AG20443 (cell line): ENCODE measurements at places on chromosomes 11 and 22.

DNA sequence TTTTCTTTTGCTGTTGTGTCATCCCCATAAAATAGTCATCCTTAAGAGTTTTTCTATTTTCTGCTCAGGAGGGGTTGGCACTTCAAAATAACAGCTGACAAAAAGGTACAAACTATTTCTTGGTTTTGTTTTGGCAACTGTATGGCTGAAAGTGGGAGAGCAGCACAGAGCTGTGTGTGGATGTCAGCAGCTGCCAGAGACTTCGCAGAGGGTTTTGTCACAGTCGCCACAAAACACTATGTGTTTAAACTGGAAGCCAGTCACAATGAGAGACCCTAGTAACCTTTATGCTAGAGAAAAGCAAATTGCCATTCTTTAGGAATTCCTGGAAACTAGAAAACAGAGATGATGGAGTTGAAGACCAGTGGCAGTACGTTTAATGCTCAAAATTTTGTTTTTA lies 189.6 kb upstream of the CCDC90B start:
- DNase-seq = no peak

- DNase-seq = no peak
Measured at GRCh38 chr11:81744336-81745116, 989.1 kb downstream of the FAM181B start.

GRCh38 chr11:6876914-6877313 lies 489 bp downstream of the OR10A4 start:
- DNase-seq = no peak

- DNase-seq = no peak
Measured at GRCh38 chr11:104792861-104793260, 105.4 kb downstream of the CASP12 start.

DNA sequence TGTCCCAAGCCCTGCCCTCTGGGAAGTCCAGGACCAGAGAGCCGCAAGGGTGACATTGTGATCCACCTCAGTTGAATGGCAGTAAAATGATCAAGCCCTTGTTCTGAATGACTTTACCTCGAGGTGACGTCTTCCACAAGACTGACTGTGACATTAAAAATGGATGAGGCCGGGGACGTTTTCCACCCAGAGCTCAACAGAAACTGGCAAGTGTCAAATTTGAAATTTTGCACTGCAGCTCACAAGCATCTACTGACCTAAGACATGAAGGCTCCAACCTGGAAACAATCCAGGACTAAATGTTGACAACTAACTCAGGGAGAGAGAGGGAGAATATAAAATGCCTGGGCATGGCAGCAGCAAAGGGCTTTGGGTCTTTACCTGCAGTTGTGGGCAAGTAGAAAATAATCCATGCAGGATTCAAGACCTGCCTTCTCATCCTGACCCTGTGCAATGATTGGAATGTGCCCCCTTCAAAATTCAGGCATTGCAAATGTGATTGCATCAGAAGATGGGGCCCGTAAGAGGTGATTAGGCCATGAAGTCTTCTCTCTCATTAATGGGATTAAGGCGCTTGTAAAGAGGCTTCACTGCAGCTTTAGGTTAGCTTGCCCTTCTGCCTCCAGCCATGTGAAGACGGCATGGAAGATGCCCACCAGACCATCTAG lies 33.6 kb upstream of the CLMP start:
- DNase-seq = no peak

GRCh38 chr11:126102436-126102981 lies 39.8 kb upstream of the CDON start:
- DNase-seq = peak; percentile 79

GRCh38 chr11:24406389-24406788 lies 90.5 kb upstream of the LUZP2 start:
- no peak for DNase-seq

- DNase-seq = peak; percentile 67
Measured at GRCh38 chr11:73653996-73654395, 7.6 kb downstream of the PLEKHB1 start.

DNA sequence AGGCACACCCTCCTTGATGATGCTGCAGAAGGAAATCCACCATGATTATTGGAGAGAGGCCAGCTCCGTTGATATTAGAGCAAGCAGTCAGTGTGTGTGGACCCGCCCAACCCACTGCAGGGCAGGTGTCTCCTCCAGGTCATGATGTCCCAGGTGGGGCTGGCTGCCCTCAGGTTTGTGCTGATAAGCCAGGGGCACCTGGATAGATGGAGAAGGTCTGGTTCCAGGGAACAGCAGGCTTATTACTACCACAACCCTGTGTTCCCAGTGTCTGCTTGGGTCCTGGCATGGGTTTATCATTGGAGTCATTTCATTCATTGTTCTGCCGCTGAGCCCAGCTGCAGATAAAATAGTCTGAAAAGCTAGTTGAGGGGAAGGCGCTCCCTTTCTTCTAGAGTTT lies 181.1 kb upstream of the NECTIN1 start:
- DNase-seq = no peak

DNA sequence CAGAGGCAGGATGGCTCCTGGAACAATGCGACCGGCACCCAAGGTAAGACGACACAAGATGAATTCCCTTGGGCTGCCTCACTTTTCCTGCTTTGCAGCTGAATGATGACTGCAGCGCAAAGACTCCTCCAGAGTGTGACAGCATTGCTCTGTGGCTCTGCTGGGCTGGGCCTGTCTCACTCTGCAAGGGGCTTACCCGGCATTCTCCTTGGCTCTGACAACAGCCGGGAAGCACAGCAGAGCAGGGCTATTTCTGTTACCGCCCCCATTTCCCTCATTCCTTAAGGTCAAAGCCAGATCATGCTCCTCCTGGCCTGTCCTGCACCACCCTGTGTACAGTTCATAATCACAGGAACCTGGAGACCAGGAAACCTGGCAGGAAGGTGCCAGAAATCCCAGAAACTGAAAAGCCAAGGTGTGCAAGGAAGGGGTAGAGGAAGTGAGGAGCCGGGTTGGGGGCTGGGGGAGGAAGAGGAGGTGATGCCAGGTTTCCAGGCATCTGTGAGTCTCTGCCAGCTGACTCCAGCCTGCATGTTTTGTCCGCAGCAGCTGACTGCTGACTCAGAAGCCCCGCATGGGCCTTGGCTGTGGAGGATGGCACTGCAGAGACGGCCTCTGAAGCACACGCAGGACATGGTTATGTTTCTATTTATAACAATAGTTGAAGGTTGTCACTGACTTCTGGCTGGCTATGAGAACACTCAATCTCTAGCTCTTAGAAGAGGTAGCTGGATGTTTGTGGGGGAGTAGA lies 113.6 kb downstream of the MICAL3 start:
- DNase-seq = peak; percentile 93

DNA sequence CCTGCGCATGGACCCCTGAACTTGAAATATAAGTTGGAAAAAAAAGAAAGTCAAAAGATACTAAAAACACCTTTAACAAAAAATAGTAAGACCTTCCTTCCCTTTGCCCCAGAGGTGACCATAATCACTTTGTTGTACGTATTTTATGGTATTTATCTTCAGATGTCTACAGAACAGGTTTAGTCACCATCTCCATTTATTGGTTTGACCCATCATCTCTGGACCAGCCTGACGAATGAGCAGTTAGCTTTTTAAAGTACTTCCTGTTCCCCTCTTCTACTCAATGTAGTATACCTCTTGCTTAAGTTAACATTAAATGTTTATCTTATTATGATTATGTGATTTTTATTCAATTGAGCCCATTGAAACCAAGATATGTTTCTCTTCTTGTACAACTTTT lies 64.7 kb upstream of the CREB3L1 start:
- no peak for DNase-seq

DNA sequence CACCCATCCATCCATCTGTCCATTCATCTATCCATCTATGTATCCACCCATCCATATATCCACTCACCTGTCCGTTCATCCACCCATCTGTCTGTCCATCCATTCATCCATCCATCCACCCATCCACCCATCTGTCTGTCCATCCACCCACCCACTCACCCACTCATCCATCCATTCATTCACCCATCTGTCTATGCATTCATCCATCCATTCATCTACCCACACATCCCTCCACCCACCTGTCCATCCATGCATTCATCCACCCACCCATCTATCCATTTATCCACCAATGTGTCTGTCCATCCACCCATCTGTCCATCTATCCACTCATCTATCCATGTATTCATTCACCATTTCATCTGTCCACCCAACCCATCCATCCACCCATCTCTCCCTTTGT lies 33.3 kb downstream of the NADSYN1 start:
- no peak for DNase-seq

DNA sequence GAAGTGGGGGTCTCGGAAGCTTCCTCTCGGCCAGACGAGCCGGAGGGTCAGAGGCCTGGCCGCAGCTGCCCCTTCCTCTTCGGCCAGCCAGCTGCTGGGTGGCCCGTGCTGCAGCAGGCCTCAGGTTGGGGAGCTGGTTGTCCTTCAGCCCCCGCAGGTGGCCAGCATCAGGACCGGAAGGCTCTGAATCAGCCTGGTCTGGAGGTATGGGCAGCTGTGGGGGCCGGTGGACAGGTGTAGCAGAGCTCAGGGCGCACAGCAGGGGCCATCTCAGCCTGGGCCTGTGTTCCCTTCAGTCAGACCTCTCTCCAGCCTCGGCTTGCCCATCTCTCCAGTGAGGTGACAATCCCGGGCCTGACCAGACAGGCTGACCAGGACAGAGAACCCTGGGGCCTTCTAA lies 13.9 kb upstream of the TBX1 start:
- no peak for DNase-seq

DNA sequence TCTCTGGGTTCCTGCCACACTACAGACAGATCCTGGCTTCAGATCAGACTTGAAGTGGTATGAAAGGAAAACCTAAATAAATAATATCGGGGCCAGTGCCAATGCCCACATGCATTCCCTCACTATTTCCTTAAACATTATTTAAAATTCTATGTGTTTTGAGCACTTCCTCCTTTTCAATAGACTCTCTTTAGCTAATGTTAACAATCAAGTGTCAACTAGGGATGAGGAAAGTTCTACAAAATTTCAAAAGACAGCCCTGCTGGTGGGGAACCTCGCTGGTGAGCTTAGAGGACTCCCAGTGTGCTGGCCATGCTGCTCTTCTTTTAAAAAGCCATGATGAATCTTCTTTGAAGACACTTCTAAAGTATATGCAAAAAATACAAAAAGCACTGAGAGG lies 87.5 kb downstream of the ENTHD1 start:
- no peak for DNase-seq

GRCh38 chr22:20533095-20533878 lies 25.9 kb downstream of the MED15 start:
- DNase-seq = no peak

DNA sequence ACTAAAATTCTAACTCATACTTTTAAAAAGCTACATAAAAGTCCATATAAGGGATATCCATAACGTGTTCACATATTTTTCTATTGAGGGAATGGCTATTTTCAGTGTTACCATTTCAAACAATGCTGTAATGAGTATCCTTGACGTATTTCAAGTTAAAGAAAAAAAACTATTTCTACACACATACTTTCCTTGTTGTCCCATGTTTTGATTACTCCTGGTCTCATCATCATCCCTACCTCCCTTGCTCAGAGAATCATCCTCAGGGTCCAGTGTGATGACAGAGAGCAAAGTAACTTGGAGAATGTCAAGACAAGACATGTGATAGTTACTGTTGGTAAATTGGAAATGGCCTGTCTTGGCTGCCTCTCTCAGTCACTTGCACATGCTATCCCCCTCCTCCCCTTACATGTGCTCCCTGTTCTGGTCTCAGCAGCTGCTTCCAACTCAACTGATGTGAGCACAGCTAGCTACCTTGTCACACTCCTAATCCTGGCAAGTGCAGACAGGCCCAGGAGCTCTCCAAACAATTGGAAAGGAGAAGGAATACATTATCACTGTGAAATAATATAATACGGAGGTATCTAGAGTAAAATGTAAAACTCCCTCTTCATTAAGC lies 21.8 kb downstream of the NUMA1 start:
- DNase-seq = no peak

- no peak for DNase-seq
Measured at GRCh38 chr11:34135439-34135838, 30.0 kb downstream of the NAT10 start.

DNA sequence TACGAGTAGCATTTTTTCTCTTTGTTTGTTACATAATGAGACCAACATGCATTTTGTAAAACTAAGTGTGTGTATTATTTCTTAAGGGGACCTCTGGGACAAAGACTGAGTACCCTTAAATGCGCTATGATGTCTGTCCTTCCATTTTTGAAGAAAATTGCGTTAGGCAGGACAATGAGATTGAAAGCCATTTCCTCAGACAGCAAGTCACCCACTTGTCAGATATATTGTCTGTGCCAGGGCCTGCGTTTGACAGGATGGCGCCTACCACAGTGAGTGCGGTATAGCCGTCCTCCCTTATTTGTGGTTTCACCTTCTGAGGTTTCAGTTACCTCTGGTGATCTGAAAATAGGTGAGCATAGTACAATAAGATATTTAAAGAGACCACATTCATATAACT lies 2.2 kb downstream of the AP2A2 start:
- no peak for DNase-seq

DNA sequence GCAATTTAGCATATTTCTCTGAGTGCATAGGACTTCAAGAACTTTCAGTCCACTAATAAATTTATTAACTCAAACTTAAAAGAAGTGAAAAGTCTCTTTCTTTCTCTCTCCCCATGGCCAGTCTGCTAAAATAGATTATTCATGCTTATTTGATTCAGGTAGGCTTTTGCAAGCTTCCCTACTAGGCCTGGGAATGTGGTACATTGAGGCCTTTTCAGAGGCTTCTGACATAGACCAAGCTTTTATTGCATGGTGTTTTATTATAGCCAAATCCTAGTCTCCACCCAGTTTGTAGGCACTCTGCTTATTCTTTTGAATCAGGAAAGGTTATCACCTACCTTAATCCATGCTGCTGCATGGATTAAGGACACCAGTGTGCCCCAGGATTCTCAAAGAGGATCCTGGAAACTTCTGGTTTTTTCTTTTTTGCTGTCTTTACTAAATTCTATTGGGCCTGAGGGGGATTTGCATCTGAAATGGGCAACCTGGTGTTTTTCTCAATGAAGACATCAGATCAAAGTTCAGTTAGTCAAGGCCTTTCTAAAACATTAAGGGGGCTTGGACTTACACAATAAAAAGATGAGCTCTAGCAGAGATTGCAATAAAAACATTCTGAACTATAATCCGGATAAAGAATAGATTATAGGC lies 92.2 kb downstream of the ELP4 start:
- DNase-seq = no peak

DNA sequence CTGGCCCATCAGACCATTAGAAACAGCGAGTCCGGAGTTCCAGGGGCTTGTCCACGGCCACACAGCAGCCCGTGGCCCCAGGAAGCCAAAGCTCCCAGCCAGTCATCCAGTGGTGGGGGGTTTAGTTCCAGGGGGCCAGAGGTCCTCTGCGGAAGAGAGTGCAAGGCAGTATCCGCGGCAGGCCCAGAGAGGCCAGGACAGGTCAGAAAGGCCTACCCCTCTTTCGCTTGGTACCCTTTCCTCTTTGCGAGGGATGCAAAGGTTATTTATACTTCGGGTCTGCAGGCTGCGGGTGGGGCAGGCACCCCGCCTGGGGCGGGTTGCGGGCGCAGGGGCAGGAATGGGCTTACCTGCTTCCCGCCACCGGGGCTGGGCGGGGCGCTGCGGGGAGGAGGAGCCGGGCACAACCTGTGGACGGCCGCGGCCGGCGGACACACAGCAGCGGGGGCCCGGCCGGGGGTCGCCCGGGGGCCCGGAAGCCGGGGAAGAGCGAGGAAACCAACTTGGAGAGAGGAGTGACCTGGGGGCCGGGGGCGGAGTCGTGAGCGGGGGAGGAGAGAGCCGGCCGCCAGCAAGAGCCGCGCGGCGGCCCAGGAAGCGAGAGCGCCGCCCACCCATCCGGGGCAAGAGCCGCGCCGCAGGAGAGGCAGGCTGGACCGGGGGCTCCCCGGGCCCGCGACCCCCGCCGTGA lies at the start of gene SH3BP1:
SH3BP1 (plus strand) TSS at position 600 of the 691 bp plus-strand sequence. CDS start 119 bp downstream, outside the sequence.
- peak; percentile 71 for DNase-seq
